ENCODE measurements at places on chromosomes 1 and 21. TPM values are rescaled to one million over a fixed set of nuclear protein-coding genes. Genes with fewer than 3 reads are reported as not detected.

PDPN gene
- 20.7 TPM for total RNA-seq

SRSF11 gene
- 282 TPM for total RNA-seq

UMODL1 gene
- 0.14 TPM for total RNA-seq

DRAM2 gene
- total RNA-seq: 27.7 TPM

SPATA17 gene
- total RNA-seq: not detected

LRRIQ3 gene
- total RNA-seq: 0.85 TPM

SLC37A1 gene
- total RNA-seq: 9.6 TPM

HFM1 gene
- not detected for total RNA-seq

RSPH1 gene
- 0.27 TPM for total RNA-seq

FALEC gene
- not detected for total RNA-seq

EXO1 gene
- total RNA-seq: 0.42 TPM

GRCh38 chr1:17375651-17376050, 3.7 kb downstream of the PADI6 start:
- H3K36me3 ChIP-seq: no peaks in the 10 kb centered on the region
- no peak for DNase-seq
- H3K27ac ChIP-seq: no peak overlapping the region
- no peaks in the 10 kb centered on the region for H3K27me3 ChIP-seq
- H3K4me1 ChIP-seq: no peaks in the 10 kb centered on the region
- no peak overlapping the region for H3K4me3 ChIP-seq

DNA sequence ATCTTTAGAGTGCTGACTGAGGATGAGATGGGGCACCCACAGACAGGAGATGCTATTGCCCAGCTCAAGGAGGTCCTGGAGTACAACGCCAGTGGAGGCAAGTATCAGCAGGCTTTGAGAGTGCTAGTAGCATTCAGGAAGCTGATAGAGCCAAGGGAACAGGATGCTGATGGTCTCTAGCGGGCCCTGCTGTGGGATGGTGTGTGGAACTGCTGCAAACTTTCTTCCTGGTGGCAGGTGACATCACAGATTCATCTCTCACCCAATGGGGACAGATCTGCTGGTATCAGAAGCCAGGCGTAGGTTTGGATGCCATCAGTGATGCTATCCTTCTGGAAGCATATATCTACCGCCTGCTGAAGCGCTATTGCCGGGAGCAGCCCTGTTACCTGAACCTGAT, 609.8 kb upstream of the NCAM2 start:
- H3K27ac ChIP-seq: no peak overlapping the region
- DNase-seq: no peak
- no peaks in the 10 kb centered on the region for H3K27me3 ChIP-seq
- H3K4me1 ChIP-seq: no peaks in the 10 kb centered on the region
- H3K36me3 ChIP-seq: no peaks in the 10 kb centered on the region
- no peak overlapping the region for H3K4me3 ChIP-seq

GRCh38 chr1:165344198-165344597, 12.3 kb downstream of the LMX1A start:
- no peak for DNase-seq
- H3K4me1 ChIP-seq: no peaks in the 10 kb centered on the region
- H3K4me3 ChIP-seq: no peak overlapping the region
- peaks cover 8% of the 10 kb centered on the region for H3K27me3 ChIP-seq

GRCh38 chr21:26818906-26819305, 26.3 kb downstream of the ADAMTS1 start:
- H3K27ac ChIP-seq: no peak overlapping the region
- no peak overlapping the region for H3K4me3 ChIP-seq
- DNase-seq: no peak
- H3K4me1 ChIP-seq: peaks cover 7% of the 10 kb centered on the region
- no peaks in the 10 kb centered on the region for H3K36me3 ChIP-seq

- H3K4me1 ChIP-seq: no peaks in the 10 kb centered on the region
- no peak overlapping the region for H3K4me3 ChIP-seq
- DNase-seq: no peak
- H3K27ac ChIP-seq: no peak overlapping the region
These were observed 4.4 kb downstream of the APCS start for GRCh38 chr1:159591981-159592380.

DNA sequence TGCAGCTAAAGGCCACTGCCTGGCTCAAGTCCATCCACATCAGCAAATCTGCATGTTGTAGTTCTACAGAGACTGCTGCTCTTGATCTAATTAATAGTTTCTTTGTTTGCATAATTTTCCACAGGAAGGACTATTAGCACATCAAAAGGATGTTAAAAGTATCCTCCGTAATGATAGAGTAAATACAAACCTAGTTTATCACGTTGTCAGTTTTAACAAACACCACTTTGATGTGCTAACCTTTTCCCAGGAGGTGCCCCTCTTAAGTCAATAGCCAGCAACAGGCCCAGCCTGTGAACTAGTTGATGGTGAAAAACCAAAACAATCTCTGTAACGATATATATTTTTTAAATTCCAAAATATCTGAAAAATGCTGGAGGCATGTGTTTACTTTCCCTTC, 64.2 kb upstream of the SLC22A15 start:
- H3K4me1 ChIP-seq: no peaks in the 10 kb centered on the region
- H3K4me3 ChIP-seq: no peak overlapping the region
- no peaks in the 10 kb centered on the region for H3K36me3 ChIP-seq
- H3K27ac ChIP-seq: no peak overlapping the region

- no peak overlapping the region for H3K27ac ChIP-seq
- H3K4me1 ChIP-seq: peaks cover 16% of the 10 kb centered on the region
- H3K4me3 ChIP-seq: no peak overlapping the region
- no peaks in the 10 kb centered on the region for H3K27me3 ChIP-seq
These were observed 105.0 kb downstream of the KIAA0319L start for GRCh38 chr1:35452106-35452774.

DNA sequence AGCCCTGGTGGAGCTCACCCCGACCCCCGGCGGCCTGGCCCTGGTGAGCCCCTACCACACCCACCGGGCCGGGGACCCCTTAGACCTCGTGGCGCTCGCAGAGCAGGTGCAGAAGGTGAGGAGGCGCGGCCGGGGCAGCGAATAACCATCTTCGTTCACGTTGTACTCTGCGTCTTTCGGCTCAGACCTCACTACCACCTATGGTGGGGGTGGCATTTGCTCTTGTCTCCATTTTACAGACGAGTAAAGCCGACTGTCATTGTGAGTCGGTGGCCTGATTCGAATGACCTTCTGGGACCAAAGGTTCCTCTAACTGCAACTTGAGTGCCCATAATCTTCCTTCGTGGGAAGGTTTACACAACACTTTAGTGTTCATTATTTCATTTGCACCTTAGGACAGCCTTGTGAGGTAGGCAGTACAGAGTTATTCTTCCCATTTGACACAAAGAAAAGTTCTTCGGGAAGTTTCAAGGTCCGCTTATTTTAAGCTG, 506 bp downstream of the C1orf50 start:
- no peaks in the 10 kb centered on the region for H3K36me3 ChIP-seq
- DNase-seq: no peak
- H3K4me3 ChIP-seq: peak overlapping the region; percentile 93

GRCh38 chr1:98287626-98288025, 366.8 kb upstream of the DPYD start:
- H3K4me3 ChIP-seq: no peak overlapping the region
- no peaks in the 10 kb centered on the region for H3K4me1 ChIP-seq
- no peaks in the 10 kb centered on the region for H3K36me3 ChIP-seq
- H3K27ac ChIP-seq: no peak overlapping the region
- DNase-seq: no peak
- no peaks in the 10 kb centered on the region for H3K27me3 ChIP-seq

GRCh38 chr1:95308276-95309030, 74.4 kb downstream of the RWDD3 start:
- no peaks in the 10 kb centered on the region for H3K36me3 ChIP-seq
- no peak overlapping the region for H3K4me3 ChIP-seq
- no peak for DNase-seq
- no peak overlapping the region for H3K27ac ChIP-seq

GRCh38 chr1:8925406-8925805, 20.3 kb upstream of the CA6 start:
- H3K36me3 ChIP-seq: no peaks in the 10 kb centered on the region
- no peaks in the 10 kb centered on the region for H3K4me1 ChIP-seq
- no peak for DNase-seq
- no peak overlapping the region for H3K27ac ChIP-seq

GRCh38 chr1:48776393-48777218, at the start of gene BEND5:
TSS of gene BEND5 (minus strand) at chr1:48776891. CDS start at chr1:48776831, 60 bp downstream.
- H3K36me3 ChIP-seq: no peaks in the 10 kb centered on the region
- H3K27me3 ChIP-seq: no peaks in the 10 kb centered on the region
- H3K27ac ChIP-seq: peak within 1 kb of the TSS; percentile 88
- H3K4me3 ChIP-seq: peak within 1 kb of the TSS; percentile 89
- peaks cover 54% of the 10 kb centered on the region for H3K4me1 ChIP-seq
- DNase-seq: no peak

DNA sequence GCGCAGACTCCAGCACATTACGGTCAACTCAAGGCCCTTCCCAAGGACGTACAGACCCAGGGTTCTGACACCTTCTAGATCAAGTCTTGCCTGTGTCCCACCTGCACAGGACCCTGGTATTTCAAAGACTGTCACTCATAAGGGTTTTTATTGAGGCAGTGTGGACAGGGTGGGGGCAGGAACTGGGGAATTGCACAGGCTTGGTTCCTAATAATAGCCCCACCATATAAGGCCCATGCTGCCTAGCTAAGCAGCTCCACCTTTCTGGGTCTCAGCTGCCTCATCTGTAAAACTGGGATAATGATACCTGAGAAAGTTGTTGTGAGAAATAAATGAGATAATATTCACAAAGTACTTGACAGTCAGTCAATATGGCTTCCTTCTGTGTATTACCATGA, 55.3 kb upstream of the PUM1 start:
- no peak overlapping the region for H3K27ac ChIP-seq
- no peak overlapping the region for H3K4me3 ChIP-seq
- H3K27me3 ChIP-seq: no peaks in the 10 kb centered on the region

DNA sequence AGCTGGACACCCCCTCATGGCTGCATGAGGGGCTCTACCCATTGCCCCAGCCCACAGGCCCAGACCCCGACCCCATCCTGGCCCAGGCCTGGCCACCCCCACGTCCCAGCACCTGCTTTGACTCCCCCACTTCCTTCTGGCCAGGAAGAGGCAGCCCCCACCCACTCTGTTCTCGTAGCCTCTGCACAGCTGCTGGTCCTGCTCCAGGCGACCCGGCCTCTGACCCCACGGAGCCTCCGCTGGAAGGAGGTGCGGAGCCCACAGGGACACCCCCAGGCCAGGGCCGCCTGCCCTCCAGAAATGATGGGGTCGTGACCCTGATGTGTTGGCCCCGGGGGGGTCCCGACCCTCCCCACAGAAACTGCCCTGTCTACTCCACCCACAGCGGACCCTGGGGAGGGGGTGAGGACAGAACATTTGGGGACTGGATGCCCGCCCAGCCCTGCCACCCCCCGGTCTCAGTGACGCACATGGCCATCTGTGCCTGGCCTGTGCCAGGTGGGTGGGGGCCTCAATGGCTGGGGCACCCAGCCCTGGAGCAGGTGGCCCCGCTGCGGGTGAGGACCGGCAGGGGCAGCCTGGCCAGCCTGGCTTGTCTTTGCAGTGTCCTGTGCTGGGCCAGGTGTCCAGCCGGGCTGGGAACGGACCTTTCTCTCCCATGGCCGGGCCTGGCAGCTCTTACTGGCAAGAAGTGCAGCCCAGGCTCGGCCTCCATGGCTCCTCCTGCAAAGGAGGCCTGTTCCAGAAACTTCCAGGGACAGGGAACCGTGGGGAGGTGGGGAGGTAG, 78.6 kb downstream of the MORN1 start:
- no peaks in the 10 kb centered on the region for H3K27me3 ChIP-seq
- DNase-seq: no peak
- peaks cover 13% of the 10 kb centered on the region for H3K36me3 ChIP-seq
- H3K4me3 ChIP-seq: no peak overlapping the region
- H3K4me1 ChIP-seq: peaks cover 32% of the 10 kb centered on the region

GRCh38 chr21:42148584-42148983, 70.4 kb upstream of the ABCG1 start:
- DNase-seq: no peak
- no peak overlapping the region for H3K4me3 ChIP-seq
- H3K27me3 ChIP-seq: no peaks in the 10 kb centered on the region

DNA sequence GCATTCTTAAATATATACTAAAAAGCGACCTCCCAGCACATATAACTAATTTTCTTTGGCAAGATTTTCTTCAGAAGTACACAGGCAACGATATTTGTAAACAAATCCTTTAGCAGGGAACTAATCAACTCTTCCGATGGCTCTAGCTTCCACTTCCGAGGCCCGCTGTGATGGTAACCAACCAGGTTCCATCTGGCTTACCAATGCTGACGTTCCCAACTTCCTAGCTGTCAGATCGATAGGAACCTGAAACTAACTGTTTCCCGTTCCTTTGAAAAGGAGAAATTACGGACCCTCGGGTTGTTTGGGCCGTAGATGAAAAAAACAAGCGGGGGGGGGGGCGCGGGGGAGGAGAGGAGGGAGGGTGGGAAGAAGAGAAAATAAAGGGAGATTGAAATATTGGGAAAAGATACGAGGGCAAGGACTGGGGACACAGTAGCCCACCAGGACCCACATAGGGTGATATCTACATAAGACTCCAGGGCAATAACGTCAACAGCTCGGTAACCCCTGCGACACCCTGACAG, 513 bp downstream of the GTF2B start:
- DNase-seq: no peak
- H3K27ac ChIP-seq: peak overlapping the region; percentile 92
- H3K4me1 ChIP-seq: peaks cover 18% of the 10 kb centered on the region
- no peaks in the 10 kb centered on the region for H3K27me3 ChIP-seq

GRCh38 chr1:236122176-236122575, 20.2 kb upstream of the GPR137B start:
- H3K4me1 ChIP-seq: no peaks in the 10 kb centered on the region
- H3K27me3 ChIP-seq: no peaks in the 10 kb centered on the region

DNA sequence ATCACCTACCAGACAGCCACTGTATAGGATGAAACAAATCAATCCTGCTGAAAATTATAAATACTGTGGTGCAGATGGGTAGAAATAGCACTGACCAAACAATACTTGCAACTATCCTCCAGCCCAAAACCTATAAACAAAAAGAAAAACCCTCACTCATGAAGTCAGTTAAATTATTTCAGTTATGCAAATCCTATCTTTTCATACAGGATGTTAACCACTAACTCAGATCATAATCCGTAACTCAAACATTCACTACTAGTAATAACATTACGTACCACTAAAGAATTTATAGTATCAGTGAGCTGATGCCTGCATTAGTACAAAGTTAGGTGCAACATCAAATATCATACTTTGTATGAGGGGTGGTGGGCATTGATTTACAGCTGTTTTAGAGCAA, 2.6 kb downstream of the NDC1 start:
- H3K27ac ChIP-seq: no peak overlapping the region
- DNase-seq: no peak
- no peaks in the 10 kb centered on the region for H3K27me3 ChIP-seq

- no peaks in the 10 kb centered on the region for H3K36me3 ChIP-seq
- H3K27me3 ChIP-seq: no peaks in the 10 kb centered on the region
- no peak for DNase-seq
- H3K4me1 ChIP-seq: no peaks in the 10 kb centered on the region
- H3K4me3 ChIP-seq: no peak overlapping the region
- H3K27ac ChIP-seq: no peak overlapping the region
These were observed 1.4 kb downstream of the RPE65 start for GRCh38 chr1:68448365-68448764.

- H3K4me1 ChIP-seq: no peaks in the 10 kb centered on the region
- H3K27me3 ChIP-seq: no peaks in the 10 kb centered on the region
These were observed 67.5 kb upstream of the CD34 start for GRCh38 chr1:207978441-207978840.
